ENCODE measurements at places on chromosomes 13 and 19. TPM values are rescaled to one million over a fixed set of nuclear protein-coding genes. Genes with fewer than 3 reads are reported as not detected.

DNA sequence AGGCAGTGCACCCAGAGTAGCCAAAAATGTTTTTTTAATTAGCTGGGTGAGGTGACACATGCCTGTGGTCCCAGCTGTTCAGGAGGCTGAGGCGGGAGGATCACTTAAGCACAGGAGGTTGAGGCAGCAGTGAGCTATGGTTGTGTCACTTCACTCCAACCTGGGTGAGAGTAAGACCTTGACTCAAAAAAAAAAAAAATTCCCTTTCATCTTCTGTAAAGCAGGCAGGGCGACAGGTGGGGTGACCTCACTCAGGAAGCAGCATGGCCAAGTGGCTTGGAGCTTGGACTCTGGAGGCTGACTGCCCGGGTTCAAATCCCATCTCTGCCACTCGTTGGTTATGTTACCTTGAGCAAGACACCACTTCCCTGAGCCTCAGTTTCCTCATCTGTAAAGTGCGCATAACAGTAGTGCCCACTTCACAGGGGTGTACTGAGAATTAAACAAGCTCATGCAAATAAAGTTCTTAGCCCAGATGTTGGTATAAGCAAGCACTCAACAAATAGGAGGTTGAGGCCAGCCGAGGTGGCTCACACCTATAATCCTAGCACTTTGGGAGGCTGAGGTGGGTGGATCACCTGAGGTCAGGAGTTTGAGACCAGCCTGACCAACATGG, 48.3 kb downstream of the MAP4K1 start:
- DNase-seq: no peak

DNA sequence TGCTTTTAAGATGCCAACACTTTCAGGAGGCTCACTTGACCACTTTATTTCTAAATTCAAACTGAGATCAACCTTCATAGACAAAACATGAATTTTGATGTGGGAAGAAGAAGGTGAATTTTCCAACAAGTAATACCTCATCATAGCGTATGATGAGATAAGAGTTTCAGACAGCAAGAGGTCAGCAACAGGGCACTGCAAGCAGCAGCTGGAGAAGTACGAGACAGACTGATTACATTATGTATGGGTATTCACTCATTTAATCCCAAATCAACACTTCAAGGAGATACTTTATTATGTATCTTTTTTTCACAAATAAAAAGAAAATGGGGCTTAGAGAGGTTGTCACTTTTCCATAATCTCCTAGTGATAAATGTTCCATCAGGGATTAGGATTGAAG, 389.8 kb downstream of the TBC1D4 start:
- DNase-seq: no peak

DNA sequence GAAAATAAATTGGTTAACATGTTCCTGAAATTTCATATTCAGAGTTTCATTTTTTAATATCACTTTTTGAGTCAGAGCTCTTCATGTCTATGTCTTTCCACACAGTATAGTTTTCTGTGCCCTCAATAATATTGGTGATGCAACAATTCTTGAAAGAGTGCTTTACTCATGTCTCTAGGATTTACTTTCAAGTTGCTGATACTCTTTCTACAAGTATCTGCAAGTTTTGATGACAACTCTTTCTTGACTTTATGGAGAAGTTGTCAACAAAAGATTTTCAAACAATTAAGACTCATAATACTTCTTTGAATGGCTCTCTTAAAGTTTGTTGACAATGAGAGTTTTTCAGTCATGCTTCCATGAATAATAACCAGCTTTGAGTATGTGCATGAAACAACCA, 561.7 kb downstream of the DIAPH3 start:
- DNase-seq: no peak

DNA sequence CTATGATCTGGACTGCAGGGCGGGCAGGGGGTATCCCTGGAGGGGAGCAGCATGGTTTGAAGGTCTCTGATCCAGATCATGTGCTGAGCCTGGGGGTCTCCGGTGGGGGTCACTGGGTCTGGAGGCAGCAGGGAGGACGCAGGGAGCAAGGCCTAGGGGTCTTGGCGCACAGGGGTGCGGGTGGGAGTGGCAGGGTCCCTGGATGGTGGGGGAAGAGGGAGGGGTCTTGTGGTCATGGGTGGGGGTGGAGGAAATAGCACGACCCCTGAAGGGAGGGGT, 1.9 kb downstream of the BTBD2 start:
- no peak for DNase-seq

The GRIN2D gene
- 0.47 TPM for total RNA-seq

Measured in left cardiac atrium (tissue), 4 donors.